Peyer's patch (tissue), 4 donors: ENCODE measurements at places on chromosomes 5 and 9. TPM values are rescaled to one million over a fixed set of nuclear protein-coding genes. Genes with fewer than 3 reads are reported as not detected.

The GLRA1 gene
- total RNA-seq, result not detected

GRCh38 chr5:168066536-168067208 is 224.8 kb upstream of the WWC1 start:
- DNase-seq, result no peak

- DNase-seq, result no peak
These were observed 19.9 kb upstream of the KCNIP1 start for GRCh38 chr5:170483701-170484458.

DNA sequence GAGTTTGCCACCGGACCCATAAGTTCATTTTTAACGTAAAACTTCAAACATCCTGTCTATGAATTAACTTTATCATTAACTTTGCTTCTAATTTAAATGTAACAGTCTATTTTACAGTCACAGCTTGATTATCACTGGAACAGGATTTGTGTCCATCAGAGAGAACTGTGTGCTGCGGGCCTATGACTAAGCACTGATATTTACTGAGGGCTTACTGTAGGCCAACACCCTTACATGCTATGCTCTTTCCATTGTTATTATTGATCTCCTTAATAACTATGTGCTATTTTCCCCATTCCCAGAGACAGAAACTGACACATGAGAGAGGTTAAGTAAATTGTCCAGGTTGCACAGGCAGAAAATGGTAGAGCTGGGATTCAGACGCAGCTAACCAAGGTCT is 24.0 kb upstream of the GPR151 start:
- no peak for DNase-seq

DNA sequence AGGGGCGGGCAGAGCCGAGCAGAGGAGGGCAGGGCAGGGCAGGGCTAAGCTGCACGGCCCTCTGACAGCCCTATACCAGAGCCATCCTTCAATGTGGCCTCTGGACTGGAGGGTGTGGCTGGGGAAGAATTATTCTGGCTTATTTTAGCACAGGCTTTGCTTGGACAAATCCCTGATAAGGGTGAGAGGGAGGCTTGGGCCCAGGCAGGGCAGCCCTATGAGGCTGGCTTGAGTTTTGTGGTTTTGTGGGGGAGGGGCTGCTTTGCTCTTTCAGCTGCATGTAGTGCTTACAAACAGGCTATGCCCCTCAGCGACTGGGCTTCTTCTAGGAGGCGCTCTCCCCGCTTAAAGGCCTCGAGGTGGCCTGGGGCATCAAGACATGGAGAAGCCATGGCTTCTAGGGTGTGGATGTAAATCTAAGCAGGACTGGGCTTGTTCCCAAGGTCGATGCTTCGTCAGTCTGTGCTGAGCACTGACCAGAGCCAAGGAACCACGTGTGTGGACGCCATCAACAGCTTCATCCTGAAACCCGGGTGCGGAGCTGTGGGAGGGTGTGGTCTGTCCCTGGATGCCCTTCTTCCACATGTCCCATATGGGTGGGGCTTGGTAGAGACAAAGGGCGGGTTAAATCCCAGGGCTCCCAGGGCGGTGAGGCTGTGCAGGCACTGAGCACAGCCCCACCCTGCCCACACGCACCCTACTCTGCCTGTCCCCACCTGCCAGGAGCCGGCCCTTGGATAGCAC is 45.7 kb upstream of the IPPK start:
- no peak for DNase-seq
